ENCODE measurements at places on chromosomes 6 and 20.

- H3K4me1 ChIP-seq = no peaks in the 10 kb centered on the region
- no peaks in the 10 kb centered on the region for H3K27me3 ChIP-seq
- H3K36me3 ChIP-seq = no peaks in the 10 kb centered on the region
- H3K27ac ChIP-seq = no peak overlapping the region
Measured at GRCh38 chr20:8646033-8646441, 422.9 kb upstream of the PLCB4 start.

DNA sequence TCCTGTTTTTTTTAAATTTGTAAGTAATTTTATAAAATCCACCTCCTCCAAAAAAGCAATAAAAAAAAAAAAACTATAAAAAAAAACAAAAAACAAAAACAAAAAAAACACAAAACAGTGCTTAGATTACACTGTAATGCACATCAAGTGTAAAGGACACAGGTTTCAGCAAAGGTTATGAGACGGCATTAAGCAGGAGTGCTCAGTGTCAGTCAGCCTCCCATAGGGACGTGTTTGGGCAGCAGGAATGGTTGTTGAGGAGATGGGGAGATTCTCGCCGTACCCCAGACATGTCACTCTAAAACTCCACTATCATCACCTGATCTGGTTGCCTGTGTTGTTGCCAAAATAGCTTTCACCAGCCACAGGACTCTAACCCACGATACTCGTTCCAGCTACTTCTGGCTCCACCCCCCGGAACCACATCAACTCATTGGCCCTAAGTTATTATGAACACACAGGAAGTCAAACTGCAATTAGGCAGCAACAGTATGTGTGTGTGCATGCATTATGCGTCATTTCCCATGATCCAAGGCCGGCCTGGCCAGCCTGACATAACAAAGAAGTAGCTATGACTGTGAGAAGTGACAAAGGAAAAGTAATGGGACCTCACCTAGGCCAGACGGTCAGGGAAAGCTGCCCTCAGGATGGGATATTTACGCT is 28.7 kb downstream of the ECT2L start:
- no peak overlapping the region for H3K4me3 ChIP-seq
- no peak overlapping the region for H3K27ac ChIP-seq
- H3K36me3 ChIP-seq = no peaks in the 10 kb centered on the region
- no peak for DNase-seq
- no peaks in the 10 kb centered on the region for H3K4me1 ChIP-seq
- H3K27me3 ChIP-seq = no peaks in the 10 kb centered on the region

DNA sequence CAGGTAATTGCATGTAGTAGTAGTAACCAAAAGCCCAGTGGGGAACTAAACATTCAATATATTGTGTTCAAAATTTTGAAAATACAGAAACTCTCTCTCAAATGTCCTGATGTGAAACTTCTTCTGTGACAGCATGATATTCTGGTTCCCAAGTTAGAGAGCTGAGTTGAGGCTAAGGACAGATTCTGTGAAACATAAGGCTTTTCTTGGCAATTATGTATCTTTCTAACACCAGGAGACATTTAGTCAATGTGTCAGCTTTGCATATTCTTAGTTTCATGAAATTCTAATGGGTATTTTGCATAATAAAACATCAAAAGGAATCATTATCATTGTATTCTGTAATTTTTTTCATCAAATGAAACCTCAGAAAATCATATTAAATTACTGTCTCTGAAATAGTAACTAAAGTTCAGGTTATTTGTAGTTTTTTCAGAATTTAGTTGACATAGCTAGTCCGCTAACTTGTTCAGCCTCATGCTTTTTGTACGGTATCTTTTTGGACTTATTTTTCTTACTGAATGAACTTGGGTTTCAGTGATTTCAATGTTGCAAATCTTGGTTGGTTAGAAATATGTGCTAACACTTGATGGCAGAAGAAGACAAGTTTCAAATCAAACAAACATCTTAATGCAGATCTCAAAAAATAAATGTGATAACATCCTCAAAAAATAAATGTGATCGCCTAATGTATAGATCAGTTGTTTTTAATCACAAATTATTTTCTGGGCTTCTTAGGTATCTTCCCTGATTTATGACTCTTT is 70.4 kb downstream of the AKAP7 start:
- H3K36me3 ChIP-seq = no peaks in the 10 kb centered on the region
- no peaks in the 10 kb centered on the region for H3K4me1 ChIP-seq
- no peak for DNase-seq
- no peaks in the 10 kb centered on the region for H3K27me3 ChIP-seq

- no peak overlapping the region for H3K4me3 ChIP-seq
- H3K27ac ChIP-seq = no peak overlapping the region
- no peak for DNase-seq
- H3K36me3 ChIP-seq = no peaks in the 10 kb centered on the region
Measured at GRCh38 chr6:42925248-42925857, 3.9 kb upstream of the CNPY3 start.

DNA sequence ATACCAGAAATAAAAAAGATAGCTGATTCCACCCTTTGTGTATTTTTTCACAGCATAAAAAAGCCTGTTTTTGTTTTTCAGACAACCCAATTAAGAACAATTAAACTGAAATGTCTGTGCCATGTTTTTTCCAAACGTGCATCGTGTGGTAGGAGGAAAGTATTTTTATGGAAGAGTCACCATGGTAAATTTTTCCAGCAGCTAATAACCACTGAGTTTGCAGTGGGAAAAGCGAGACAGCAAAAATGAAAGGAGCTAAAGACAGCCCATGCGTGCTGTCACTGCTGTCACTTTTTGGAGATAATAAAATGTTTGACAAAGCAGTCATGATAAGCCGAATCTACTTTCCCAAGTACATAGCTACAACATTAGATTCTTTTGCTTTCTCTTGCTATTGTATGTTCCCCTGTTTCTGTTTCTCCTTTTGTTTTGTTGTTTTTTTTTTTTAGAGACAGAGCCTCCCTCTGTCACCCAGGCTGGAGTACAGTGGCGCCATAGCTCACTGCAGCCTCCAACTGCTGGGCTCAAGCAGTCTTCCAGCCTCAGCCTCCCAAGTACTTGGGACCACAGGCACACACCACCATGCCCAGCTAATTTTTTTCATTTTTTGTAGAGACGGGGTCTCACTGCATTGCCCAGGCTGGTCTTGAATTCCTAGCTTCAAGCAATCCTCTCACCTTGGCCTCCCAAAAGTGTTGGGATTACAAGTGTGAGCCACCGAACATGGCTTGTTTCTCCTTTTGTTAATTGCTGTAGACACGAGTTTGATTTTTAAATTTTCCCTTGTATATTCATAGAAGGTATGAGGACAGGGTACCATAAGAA is 261.3 kb downstream of the TMEM242 start:
- H3K27me3 ChIP-seq = no peaks in the 10 kb centered on the region
- peaks cover 40% of the 10 kb centered on the region for H3K4me1 ChIP-seq
- DNase-seq = no peak
- H3K27ac ChIP-seq = no peak overlapping the region
- H3K36me3 ChIP-seq = no peaks in the 10 kb centered on the region
